ENCODE measurements at places on chromosomes 11 and 22.
A peak's percentile ranks its signal among the peaks of the same experiment; 100 is the strongest.

- DNase-seq, result peak; percentile 59
Measured at GRCh38 chr11:10678101-10678500, 15.5 kb downstream of the IRAG1 start.

DNA sequence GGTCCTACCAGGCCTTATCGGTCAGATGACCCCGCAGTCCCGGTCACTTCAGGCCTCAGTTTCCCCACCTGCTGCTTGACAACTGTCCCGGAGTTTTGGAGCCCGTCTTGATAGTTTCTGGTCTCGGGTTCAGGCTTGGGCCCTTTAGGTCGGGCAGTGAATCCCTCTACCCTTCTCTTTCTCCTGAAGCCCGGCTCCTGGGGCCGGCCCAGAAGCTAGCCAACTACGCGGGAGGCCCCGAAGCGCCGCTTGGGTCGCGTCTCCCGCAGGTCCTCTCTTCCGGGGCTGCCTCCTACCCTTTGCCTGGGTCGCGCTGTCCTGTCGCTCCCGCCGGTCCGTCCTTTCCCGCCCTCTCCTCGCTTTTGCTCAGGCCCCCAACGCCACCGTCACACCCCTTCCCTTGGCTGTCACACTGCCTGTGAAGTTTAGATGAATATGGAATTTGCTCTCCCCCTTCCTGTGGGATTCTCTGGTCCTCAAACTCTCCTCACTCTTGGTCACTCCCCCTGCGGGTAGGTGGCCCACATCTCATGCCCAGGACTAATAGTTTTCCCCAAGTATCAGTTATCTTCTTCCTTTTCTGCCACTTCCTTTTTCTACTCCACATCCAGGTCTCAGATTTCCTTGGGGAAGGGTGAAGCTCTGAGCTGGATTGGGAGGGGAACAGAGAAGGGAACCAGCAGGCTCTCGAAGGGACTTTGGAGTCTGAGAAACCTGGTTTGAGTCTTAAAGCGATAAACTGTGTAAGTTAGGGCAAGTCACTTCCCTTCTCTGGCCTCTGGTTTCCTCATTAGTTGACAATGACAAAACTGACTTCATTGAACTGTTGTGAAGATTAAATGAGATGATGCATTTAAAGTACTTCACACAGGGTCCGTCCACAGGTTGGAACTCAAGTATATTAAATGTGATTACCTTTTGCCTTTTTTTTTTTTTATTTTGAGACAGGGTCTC is 790 bp downstream of the RAB1B start:
- DNase-seq, result peak; percentile 23

DNA sequence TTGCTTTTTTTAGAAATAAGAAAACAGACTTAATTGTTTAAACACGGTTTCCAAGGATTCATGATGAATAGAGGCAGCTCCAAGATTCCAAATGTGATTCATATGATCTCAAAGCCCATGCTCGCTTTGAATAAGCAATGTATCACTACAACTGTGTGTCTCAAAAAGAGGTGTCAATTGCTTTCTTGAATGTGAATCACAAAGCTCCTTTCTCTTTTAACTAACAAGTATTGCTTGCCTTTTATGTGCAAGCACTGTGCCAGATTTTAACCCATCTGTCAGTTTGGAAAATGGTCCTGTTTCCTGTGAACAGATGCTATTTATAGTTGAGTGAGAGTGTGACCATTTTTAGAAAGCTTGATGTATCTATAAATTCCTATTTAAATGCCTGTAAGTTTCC is 6.5 kb downstream of the OOSP1 start:
- no peak for DNase-seq

GRCh38 chr22:42179616-42180015 is 49.0 kb upstream of the CYP2D6 start:
- DNase-seq, result peak; percentile 79

GRCh38 chr22:20945578-20945934 is 21.5 kb upstream of the AIFM3 start:
- no peak for DNase-seq

DNA sequence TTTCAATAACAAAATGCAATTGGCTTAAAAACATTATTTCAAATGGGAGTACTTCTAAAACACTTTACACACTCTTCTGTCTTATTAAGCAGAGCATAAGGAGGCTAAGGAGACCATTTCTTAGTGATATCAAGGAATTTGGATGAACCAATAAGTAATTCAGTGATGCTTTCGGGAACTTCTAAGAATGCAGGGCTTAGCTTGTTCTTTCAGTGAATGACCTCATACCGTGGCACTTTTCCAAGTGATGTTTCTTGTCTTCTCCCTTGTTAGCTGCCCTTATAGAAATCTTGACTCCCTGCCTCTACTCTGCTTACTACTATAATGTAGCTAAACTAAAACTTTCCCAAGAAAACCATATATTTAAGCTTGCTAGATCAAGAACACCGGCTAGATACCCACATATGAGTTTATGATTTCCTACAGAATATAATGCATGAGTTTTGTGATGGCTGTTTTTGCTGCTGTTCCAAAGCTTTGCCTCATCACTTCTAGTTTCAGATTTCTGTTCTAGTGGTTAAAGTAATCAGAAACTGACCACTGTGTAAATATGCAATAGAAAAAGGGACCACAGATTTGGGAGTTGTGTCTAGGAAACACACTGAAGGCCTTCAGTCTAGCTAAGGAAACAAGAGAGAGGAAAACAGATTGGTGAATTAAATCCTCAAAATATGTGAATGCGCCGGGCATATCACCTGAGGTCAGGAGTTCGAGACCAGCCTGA is 37.5 kb upstream of the STK33 start:
- peak; percentile 68 for DNase-seq

GRCh38 chr11:132142121-132142520 is 771.7 kb downstream of the NTM start:
- DNase-seq, result no peak

DNA sequence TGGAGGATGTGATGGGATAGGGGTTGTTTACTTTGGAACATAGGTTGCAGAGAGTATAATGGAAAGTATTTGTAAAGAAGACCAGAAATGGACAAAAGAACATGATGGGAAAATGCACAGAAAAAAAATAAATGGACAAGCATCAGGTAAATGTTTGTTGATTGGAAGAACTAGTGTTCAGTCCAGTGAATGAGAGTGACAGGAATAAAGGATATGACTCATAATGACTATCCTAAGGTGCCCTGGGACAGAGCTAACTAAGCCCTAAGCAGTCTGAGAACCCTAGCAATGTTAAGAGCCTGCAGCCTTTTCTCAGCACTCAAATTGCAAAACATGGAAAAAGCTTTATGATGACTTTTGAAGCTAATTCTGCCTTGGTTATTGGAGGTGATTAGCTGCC is 732.8 kb upstream of the ANO5 start:
- no peak for DNase-seq

DNA sequence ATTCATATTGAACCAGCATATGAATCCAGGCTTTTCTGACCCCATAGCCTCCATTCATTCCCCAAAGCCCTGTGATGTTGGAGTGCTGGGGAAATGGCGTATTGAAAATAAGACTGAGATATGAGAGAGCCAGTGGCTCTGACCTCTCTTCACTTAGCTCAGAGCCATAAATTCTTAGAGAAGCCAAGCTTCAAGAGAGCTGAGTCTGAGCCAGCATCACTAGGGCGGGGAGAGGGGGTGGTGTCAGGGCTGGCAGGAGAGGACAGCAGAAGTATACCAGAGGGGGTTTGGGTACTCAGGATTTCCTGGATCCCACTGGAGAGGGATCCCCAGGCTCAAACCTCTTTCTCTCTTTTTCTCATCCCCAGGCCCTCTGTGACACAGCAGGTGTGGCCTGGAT is 16.7 kb upstream of the MOGAT2 start:
- no peak for DNase-seq

GRCh38 chr11:115321605-115322289 is 182.5 kb downstream of the CADM1 start:
- DNase-seq, result no peak

DNA sequence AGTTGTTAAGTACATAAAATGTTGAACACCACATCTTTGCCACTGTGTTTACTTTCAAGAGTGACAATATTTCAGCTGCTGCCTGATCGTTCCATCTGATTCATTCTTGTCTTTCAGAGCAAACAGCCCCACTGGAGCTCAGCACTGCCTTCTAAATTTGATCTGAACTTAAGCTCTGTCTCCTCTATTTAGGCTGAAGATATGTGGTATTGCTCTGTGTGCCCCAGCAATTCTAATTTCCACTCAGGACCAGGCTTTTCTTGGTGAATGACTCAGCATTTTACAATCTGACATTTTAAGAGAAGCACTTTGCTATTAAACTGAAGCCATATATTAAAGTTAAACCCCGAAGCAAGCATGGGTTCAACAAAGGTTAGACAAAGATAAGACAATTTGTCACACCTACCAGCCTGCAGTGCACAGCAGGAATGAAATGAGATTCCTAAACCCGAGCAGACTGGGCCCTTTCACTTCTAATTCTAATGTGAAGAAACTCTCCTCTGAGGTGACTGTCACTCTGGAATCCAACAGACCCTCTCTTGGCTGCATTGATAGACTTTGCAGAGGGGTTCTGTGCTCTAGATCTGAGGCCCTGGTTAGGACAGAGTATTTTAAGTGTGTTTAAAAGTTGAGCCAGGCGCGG is 41.7 kb upstream of the PLET1 start:
- DNase-seq, result no peak

GRCh38 chr11:123235117-123235655 is 40.1 kb upstream of the CLMP start:
- DNase-seq, result peak; percentile 39

DNA sequence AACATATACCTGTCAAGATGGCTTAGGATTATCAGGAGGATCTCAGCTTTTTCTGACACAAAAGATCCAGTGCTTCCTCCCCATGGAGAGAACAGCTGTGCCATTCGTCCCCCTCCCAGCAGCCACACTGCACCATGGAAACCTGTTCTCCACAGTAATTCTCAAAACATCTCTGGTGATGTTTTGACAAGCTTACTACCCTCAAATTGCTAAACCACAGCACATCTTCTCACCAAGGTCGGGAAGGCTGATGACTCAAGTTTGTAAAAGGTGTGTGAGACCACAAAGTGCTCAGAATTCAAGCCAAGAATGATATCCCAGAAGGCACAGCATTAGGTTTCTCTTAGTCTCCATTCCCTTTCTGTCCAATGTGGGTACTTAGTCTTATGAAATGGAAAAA is 3.9 kb upstream of the RAB38 start:
- DNase-seq, result no peak

DNA sequence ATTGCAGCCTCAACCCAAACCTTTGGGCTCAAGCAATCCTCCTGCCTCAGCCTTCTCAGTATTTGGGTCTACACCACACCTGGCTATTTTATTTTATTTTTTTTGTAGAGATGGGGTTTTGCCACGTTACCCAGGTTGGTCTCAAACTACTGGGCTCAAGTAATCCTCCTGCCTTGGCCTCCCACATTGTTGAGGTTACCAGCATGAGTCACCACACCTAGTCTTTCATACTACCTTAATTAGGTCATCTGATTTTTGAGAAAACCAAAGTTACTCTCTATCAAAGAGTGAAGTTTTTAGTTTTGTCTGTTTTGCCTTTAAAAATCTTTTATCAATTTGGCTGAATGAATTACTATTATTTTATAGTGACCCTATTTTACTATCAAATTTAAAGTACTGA is 335.6 kb upstream of the LRRC4C start:
- no peak for DNase-seq

DNA sequence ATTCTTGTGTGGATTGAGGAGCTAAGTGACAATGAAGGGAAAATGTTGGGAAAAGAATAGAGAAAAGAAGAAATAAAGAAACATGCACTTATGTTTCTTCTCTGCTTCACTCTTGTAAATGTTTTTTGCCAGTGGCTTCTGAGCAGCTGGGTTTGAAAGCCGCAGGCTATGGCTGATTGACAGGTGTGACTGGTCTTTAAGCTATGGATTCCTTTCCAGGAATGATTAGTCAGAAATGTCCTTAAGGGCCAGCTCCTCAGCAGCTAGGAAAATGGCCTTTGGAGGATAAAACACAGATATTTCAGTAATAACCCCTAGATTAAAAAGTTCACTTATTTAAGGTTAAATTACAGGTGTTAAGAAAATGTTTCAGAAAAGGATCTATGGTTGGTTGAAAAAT is 6.5 kb upstream of the USP28 start:
- DNase-seq, result no peak

DNA sequence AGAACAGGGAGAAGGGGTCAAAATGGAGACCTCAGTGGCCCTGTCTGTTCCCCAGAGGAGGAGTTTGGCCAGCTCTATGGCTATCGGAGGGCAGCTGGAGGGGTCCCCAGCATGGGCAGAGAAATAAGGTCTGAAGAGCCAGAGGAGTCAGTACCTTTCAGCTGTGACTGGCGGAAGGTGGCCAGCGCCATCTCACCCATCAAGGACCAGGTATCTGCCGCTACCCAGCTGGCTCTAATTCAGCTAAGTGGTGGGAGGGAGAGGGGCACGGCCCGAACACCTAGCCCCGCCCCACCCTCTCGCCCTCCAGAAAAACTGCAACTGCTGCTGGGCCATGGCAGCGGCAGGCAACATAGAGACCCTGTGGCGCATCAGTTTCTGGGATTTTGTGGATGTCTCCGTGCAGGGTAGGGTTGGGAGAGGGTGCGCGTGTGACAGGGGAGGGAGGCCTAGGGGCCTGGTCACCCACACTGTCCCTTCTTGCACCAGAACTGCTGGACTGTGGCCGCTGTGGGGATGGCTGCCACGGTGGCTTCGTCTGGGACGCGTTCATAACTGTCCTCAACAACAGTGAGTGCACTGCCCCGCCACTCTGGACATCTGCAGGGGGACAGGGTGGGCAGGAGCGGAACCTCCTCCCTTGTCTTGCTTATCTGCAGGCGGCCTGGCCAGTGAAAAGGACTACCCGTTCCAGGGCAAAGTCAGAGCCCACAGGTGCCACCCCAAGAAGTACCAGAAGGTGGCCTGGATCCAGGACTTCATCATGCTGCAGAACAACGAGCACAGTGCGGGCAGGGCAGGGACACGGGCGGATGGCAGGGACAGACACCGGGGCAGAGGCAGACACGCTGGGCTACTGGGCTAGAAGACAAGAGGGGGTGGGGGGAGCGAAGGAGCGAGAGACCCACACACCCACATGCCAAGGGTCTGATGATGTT is 2.8 kb downstream of the CTSW start:
- DNase-seq, result no peak

- peak; percentile 18 for DNase-seq
Measured at GRCh38 chr22:50105208-50106100, 15.6 kb downstream of the MOV10L1 start.

GRCh38 chr11:45026835-45027234 is 76.2 kb upstream of the TP53I11 start:
- no peak for DNase-seq

DNA sequence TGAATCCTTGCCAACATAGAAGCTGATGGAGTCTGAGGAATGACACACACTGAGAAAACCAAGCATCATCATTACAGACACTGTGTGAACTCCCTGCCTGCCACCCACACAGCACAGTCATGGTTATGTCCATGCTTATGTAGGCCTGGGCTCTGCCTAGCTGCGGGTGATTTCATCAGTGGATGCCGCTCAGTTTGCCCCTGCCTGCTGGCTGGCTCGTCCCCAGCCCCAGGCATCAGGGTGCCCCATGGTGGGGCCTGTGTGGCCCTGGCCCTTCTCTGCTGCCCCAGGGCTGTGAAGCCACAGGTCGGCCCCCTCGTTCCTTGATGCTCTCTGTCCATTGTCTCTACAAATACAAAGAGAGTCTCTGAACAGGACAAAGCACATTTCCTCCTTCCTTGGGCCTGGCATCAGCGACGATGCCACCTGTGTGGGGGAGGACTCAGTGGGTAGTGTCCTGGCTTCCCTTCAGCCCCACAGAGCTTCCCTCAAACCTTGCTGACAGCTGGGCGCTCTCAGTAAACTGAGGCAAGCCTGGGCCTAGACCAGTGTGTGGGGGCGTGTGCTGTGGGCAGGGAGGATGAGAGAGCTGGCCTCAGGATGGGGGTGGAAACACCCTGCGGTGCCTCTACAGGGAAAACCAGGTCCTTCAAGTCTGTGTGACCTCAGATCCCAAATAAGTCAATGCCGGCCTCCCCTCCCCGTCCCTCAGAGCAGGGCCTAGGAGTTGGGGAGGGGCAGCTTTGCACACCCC is 20.0 kb upstream of the TUB start:
- DNase-seq, result no peak
